ENCODE measurements at places on chromosomes 2 and 18. TPM values are rescaled to one million over a fixed set of nuclear protein-coding genes. Genes with fewer than 3 reads are reported as not detected.

MPP4 gene
- 6.8 TPM for total RNA-seq

NPAS2 gene
- total RNA-seq, result 5.2 TPM

DNA sequence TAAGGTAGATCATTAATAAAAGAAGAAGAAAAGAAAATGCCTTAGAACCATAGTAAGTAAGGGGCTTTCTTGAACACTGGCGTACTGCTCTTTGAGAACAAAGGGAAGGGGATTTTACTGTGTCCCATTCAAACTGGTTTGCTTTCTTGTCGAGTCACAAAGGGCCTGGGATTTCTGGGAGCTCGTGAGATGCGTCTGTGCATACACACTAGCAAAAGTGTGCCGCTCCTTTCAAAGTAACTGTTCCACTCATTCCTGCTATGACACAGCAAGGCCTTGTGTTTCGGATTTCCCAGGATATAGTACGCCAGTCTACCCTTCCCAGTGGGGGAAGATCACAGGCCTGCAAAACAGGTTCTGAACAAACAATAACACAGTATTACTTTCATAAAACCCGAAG is 93.0 kb downstream of the KCTD18 start:
- DNase-seq, result no peak

NAT8 gene
- total RNA-seq, result not detected

UGT1A7 gene
- total RNA-seq, result not detected

DNA sequence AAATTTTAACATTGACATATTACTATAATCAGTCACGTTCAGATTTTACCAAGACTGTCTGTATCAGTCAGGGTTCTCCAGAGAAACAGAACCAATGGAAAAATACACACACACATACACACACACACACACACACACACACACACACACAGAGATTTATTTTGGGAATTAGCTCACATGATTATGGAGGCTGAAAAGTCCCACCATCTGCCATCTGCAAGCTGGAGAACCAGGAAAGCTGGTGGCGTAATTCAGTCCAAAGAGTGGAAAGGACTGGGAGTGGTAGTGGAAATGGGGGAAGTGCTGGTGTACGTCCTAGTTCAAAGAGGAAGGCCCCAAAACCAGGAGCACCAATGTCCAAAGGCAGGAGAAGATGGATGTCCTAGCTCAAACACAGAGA is 166.4 kb downstream of the AKAIN1 start:
- no peak for DNase-seq

GRCh38 chr2:241064008-241064801 is 37.9 kb downstream of the MTERF4 start:
- DNase-seq, result no peak

DNA sequence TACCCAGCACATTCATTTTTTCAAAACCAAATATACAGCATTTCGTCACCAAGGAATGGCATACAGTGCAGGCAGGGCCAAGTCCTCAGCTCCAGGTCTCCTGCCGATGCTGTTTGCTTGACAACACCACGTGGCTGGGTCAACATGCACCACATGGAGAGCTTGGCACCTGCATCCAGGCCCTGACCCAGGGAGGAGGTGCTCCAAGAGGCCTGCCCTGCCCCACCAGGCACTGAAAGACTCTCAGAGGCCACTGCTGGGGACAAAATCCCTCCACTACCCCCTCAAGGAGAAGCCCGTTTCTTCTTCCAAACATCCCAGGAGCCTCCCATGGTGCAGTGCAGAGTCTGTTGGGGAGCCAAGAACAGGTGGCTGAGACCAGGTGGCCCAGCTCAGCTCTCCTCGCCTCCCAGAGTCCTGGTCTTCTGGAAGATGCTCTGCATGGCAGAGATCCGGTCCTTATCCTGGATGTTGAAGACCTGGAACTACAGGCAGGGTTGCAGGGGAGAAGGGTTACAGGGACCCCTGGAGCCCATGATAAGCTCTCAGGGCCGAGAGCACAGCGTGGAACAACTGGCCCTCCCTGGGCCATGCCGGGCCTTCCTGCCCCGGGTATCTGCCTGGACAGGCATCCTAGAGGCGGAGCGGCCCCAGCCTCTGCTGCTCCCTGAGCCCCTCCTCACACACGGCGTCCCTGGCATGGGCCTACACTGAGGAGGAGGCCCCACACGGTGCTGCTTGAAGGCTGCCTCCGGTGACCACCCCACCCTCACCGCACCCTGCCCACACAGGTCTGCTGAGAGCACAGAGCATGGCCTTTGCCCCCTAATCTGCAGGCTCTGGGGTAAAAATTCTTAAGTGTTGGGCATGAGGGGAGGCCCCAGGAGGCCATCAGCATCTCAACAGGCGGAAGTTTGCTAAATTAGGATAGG is 9.0 kb downstream of the MAB21L4 start:
- DNase-seq, result no peak

DNA sequence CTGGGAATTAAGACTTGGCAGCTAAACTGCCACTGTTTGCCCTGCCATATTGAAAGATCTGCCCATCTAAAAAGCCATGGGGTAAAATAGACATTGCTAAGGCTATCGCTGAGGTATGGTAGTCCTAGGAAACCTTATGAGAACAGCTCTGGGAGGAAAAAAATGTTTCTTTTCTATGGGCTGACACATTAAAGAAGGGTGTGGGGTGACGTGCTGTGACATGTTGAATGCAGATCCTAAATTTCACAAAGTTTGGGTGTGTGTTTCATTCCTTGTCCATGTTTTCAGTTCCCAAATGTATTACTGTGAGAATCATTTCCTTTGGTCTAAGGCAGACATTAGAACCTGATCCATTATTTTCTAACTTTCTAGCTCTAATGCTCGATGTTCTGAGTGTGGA is 766.4 kb downstream of the BCL11A start:
- no peak for DNase-seq

CD302 gene
- 9.2 TPM for total RNA-seq

TBR1 gene
- not detected for total RNA-seq

DNA sequence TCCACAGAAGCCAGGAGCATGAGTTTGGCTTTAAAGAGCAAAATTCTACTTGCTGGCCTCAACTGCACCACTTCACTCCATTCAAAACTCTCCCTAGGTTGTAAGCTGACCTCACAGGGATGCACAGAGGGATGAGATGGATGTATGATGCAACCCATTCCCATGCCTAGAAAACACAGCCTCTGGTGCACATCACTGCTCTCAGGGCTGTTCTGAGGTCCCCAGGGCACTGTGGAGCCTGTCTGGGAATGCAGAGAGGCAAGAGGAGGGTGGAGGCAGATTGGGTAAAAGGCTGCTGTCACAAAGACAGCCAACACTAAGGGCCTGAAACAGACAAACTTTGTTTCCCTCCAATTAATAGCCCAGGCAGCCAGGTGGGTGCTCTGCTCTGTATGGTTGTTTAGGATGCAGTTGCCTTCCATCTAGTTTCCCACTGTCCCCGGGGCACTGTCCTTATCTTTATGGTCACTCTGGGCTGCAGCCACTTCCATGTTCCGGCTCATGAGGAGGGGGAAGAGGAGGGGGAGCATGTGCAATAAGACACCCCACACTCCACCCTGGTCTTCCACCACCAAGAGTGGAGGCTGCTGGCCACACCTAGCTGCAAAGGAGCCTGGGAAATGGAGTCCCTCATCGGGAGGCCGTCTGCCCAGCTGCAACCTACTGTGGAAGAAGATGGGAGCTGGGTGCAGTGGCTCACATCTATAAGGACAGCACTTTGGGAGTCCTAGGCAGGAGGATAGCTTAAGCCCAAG is 7.0 kb downstream of the GPR45 start:
- DNase-seq, result no peak

FAM161A gene
- 4.5 TPM for total RNA-seq

DNA sequence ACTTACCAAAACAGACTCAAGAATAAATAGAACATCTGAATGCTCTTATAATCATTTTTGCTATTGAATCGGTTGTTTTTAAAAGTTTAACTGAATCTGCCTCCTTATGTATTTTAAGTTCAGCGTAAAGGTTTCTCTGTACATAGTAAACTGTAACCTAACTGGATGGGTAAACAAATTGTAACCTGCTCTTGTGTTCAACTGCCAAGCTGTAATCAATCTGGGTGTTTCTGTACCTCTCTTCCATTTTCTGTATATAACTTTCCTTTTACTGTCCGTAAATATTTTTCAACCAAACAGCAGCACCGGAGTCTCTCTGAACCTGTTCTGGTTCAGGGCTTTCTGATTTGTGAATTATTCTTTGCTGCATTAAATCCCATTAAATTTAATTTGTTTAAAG is 27.6 kb upstream of the DNAH7 start:
- DNase-seq, result no peak

WDSUB1 gene
- 9.4 TPM for total RNA-seq

DNA sequence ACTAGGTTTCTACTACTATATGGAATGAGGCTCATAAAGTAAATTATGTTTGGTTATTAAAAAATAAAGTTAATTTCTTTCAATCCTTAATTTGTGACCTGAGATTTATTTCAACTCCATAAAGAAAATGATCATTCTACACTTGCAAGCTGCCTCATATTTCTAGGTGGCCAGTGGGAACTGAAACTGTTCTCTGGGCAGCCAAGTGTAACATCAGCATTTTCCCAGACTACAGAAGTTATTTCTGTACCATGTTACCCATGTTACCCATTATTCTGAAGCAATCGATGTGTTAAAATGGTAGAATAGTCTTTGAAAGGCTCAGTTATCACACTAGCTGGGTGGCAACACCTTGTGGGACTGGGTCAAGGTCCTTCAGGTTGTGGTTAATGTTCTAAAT is 139.3 kb upstream of the FBXO11 start:
- no peak for DNase-seq

IL1RL1 gene
- not detected for total RNA-seq

- DNase-seq, result no peak
Measured at GRCh38 chr2:37571587-37572136, 99.8 kb downstream of the CDC42EP3 start.

Measured in A172 (cell line).